ENCODE measurements at places on chromosomes 16 and 17. TPM values are rescaled to one million over a fixed set of nuclear protein-coding genes. Genes with fewer than 3 reads are reported as not detected.

GRCh38 chr17:45837187-45837586 is 7.5 kb upstream of the SPPL2C start:
- no peak for DNase-seq

DNA sequence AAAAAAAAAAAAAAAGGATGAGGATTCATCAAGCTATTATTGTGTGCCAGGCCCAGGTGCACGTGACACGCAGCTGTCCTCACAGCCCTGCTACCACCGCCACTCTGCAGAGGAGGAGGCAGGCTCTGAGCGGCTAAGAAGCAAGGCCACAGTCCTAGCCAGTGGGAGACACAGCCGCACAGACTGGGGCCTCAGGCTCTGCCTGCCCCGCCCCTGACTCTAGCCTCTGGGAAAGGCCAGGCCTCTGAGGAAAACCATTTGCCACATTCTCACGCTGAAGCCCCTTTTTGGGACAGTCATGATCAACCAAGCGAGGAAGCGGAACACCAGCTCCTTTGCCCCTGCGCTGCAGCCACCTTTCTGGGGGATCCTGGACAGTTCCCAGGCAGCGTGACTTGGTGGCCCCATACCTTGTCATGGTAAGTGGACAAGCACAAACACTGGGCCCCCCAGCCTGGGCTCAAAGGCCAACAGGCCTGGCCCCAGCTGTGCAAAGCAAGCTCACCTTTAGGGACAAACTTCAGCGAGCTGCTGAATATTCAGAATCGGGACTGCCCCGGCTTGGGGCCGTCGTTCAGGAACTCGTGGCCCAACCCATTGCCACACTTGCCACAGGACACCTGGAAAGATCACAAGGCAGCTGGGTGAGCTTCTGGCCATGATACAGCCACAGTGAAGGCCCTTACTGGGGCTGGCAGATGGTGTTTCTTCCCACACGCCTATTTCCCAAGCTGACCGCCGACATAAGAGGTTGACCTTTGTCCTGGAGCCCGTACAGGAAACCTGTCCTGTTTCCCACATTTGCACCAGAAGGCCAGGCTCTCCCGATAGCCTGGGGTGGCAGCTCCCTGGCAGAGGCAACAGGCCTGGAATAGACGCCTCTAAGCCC is 2.5 kb downstream of the MSRB1 start:
- no peak for DNase-seq

DNA sequence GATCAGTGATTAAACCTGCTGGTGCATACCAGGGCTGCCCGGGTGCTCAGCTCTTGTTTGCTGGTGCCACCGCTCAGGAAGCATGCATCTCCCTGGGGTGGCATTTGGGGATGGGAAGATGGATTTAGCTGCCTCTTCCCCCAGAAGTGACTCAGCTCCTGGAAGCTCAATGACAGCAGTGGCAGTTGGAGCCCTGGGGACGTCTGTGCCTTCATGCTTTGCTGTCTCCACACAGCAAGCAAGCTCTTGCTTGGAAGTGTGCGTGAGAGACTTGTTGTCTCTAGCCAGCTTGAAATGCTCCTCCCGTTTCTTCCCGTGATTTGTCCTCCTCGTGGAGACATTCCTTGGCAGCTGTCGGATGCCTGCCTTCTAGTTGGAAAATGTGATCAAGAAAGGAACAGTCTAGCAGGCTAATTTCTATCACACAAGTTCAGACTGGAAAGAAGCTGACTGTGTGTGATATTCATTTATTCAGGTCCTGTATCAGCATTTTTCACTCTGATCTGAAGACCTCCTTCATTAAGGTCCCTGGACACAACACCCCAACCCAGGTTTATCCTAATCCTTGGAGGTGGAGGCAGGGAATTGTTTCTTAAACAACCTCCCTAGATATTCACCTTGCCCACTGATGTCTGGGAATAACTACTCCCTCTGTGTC is 73.0 kb downstream of the BMERB1 start:
- DNase-seq = no peak

GRCh38 chr17:43442711-43443110 is 41.1 kb upstream of the DHX8 start:
- DNase-seq = no peak

- DNase-seq = no peak
Measured at GRCh38 chr16:15866451-15866850, 9.6 kb upstream of the MYH11 start.

DNA sequence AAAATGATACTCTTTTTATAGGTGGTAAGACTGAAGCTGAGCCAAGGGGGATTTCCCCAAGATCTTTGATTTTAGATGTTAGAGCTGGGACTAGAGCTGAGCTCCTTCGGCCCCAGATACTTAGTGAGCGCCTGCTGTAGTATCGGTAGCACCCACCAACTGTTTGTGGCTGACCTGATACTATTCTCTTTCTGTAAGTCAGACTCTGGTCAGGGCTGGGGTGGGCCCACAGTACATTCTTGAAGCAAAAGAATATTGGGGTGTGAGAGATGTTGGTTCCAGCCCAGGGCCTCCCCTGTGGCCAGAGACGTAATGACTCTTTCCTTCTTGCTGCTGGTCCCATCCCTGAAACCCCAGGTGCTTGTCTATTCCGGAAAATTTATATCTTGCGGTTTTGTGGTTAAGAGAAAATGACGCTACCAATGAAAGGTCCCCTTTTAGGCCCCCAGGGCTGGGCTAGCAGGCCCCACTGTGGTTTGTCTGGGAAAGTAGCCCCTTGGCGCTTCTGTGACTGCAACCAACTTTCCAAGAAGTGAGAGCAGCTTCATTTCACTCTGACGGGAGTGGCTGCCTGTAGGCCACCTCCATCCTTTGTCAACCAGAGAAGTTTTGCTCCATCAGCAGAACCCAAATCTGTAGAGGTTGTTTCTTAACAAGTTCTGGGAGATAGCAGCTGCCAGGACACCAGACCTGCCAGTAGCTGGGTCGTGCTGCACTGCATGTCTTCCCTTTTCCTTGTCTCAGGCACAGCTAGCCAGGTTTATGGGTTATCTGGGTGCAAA is 86.4 kb upstream of the LGALS9 start:
- DNase-seq = no peak

- DNase-seq = no peak
Measured at GRCh38 chr17:63930951-63931575, 1.1 kb downstream of the CD79B start.

DNA sequence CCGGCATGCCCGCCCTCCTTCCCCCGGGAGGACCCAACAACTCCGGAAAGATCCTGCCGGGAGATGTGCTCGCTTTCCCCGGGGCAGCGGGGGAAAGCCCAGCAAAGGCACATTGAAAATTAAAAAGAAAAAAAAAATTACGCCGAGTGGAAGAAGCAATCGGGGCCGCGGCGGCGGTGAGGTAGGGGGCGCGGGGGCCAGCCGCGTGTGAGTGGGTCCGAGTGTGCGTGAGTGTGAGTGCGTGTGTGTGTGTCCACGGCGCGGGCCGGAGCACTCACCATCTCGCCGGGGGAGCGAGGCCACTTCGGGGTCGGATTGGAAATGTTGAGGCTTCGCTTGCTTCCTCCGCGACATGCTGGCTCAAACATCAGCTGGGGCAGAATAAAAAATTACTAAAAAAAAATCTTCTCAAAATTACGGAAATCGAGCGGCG is at the start of gene SALL1:
TSS of gene SALL1 (minus strand) at position 383 of the 433 bp plus-strand sequence. CDS start at position 354, 29 bp downstream.
- no peak for DNase-seq

GRCh38 chr16:50642349-50642748 is 38.8 kb downstream of the SNX20 start:
- no peak for DNase-seq

DNA sequence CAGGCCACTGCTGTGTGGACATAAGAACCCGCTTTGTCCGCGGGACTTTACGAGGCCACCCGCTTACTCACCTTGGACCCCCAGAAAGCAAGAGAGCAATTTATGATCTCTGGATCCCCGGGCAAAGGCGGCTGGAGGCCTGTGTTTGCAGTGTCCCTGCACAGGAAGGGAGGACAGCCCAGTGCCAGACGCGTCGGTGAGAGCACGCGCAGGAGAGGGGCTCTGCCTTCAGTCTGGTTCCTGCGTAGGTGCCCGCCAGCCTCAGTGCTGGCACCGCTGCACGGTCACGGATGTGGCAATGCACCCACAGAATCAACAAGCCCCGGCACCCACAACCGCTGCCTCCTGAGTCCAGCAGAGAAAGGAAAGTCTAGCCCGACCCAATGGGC is 248.4 kb downstream of the C16orf95 start:
- no peak for DNase-seq

DNA sequence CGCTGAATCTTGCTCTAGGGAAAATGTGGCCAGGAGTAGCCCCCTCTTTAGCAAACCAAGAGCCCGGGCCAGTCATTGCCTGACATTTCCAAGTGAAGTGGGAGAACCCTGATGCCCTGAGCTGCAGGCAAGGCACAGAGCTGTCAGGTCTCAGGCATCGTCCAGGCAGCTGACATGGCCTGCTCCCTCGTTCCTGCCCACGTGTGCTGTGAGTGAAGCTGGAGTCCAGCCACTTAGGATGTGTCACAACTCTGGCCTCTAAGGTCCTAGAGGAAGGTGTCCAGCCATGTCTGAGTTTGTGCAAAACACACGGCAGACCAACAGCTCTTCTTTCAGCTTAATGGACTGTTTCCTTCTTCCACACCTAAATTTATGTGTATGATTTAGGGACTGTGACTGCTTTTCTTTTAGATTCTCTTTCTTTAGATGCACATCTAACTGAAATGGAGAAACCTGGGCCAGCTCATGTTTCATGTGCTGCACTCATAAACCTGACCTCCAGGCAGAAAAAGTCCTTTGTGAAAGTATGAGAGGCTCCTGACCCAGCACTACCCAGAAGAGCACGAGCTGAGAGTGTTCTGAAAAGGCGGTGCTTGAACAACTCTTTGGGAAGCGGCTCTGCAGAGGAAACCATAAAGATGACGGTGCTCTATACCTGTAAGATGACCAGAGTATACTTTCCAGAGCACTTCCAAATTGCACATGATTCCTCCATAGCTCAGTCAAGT is 14.8 kb upstream of the LIMD2 start:
- no peak for DNase-seq

DNA sequence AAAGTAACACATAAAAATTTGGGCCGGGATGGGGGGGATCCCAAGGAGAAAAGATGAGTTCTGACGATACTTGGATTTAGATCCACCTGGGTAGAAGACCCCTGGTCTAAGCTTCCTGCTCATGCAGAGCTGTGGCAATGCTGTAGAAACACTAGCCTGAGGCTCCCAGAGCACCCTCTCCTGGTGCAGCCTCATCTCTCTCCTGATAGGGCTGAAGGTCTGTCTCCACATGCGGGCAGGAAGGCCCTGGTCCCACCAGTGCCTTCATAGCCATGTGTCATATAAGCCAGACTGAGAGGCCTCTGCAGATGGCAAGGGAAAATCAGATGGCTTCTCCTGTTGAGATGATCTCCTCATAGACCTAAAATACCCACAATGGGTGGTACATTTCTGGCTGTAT is 518.0 kb upstream of the ZFHX3 start:
- no peak for DNase-seq

GRCh38 chr17:45411348-45412105 is 21.1 kb downstream of the ARHGAP27 start:
- no peak for DNase-seq

DNA sequence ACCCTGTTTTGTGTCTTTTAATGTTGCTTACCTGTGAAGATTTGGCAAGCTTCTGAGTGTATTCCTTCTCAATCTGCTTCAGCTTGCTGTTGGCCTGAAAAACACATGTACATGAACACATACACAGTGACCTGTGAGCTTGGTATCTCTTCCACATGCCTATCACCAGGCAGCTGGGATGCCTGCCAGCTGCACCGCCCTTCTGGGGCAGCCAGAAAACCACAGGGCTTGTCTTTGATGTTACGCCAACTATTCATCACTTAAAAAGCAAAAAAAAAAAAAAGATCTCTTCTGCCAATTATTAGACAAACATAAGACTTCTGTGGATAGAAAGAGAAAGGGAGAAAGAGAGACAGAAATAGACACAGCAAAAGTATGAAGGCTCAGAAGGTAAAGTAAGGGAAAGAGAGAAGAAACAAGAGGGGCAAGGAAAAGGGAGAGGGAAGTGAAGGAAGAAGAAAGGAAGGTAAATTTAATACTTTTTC is 189.2 kb upstream of the AXIN2 start:
- peak; percentile 64 for DNase-seq

GRCh38 chr16:11224096-11224893 is 31.7 kb downstream of the SOCS1 start:
- DNase-seq = no peak

- peak; percentile 51 for DNase-seq
Measured at GRCh38 chr16:54459509-54460262, 173.1 kb upstream of the IRX3 start.

- DNase-seq = no peak
Measured at GRCh38 chr17:59858932-59859331, 33.8 kb downstream of the TUBD1 start.

- DNase-seq = no peak
Measured at GRCh38 chr17:10574324-10574723, 24.9 kb upstream of the MYH2 start.

GRCh38 chr16:64969221-64969620 is 152.6 kb downstream of the CDH11 start:
- DNase-seq = no peak

GRCh38 chr17:30379303-30379902 is 676 bp downstream of the CPD start:
- no peak for DNase-seq

DNA sequence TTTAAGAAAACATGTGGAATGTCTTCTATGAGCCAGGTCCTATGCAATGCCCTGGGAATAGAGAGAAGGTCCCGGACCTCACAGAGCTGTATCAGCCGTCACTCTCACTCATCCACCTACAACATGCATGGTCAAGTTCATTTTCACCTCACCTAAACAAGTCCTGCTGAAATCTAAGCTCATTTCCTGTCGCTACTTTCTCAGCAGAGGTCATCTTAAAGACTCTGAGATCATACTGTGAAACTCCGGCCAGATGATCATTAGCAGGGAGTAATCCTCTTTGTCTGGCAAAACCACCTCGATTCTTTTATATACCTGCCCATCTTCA is 66.2 kb upstream of the LYRM9 start:
- DNase-seq = no peak

The TLCD2 gene
- 2.5 TPM for polyA plus RNA-seq

The NEK8 gene
- polyA plus RNA-seq = 5.3 TPM

The SSTR5 gene
- polyA plus RNA-seq = not detected

The LRRC46 gene
- polyA plus RNA-seq = 0.58 TPM

The MVP gene
- polyA plus RNA-seq = 219 TPM

The ABCC11 gene
- 0.06 TPM for polyA plus RNA-seq

The CACNG5 gene
- polyA plus RNA-seq = not detected

The ATXN7L3 gene
- 47.0 TPM for polyA plus RNA-seq

The C16orf89 gene
- polyA plus RNA-seq = not detected

The ALOX15B gene
- polyA plus RNA-seq = not detected

The CNGB1 gene
- polyA plus RNA-seq = not detected

The MAP2K3 gene
- polyA plus RNA-seq = 41.8 TPM

The TUFM gene
- polyA plus RNA-seq = 118 TPM

The TAC4 gene
- not detected for polyA plus RNA-seq
